ENCODE measurements at places on chromosomes 2 and 18.

GRCh38 chr2:101253013-101253702 lies 472 bp downstream of the CNOT11 start:
- DNase-seq, result peak; percentile 63

- DNase-seq, result no peak
Measured at GRCh38 chr18:28256166-28256565, 79.2 kb upstream of the CDH2 start.

DNA sequence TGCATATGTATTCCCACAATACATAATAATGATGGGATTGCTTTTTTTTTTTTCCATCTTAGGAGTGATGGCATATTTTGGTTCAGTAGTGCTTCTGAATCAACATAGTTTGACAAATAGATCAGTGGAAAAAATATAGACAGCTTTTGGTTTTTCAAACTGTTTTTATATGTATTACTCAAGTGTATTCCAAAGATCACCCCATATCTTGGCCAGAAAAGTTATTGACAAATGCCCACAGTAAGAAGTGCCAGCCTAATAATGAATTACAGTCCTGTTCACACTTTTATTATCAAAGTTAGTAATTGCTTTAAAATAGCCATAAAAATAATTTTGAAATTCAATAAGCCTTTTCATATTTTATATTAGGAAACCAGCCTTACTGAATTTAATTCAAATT lies 95.0 kb downstream of the TMEFF2 start:
- DNase-seq, result no peak

- DNase-seq, result no peak
Measured at GRCh38 chr2:85310330-85310729, 17.5 kb downstream of the TGOLN2 start.

- DNase-seq, result no peak
Measured at GRCh38 chr2:55059793-55060192, 9.5 kb upstream of the RTN4 start.

DNA sequence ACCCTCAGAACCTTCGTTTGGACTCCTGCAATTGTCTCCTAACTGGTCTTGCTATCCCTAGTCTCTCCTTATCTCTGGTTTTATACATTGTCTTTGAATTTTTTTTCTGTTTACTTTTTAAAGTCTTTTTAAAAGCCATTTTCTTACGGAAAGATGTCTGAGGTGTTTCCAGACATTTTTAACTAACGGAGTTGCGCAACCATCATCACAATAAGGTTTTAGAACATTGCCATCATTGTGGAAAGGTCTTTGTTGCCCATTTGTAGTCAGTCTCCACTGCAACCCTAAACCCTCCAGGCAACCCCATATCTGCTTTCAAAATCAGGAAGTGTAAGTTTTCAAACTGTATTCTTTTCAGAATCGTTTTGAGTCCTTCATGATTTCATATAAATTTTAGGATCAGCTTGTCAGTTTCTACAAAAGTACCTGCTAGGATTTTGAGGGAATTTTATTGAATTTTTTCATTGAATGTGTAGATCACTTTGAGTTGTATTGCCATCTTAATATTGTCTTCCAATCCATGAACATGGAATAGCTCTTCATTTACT lies 46.3 kb downstream of the ANKRD12 start:
- no peak for DNase-seq

GRCh38 chr2:232447638-232448303 lies 8.2 kb upstream of the ALPI start:
- DNase-seq, result no peak

- DNase-seq, result no peak
Measured at GRCh38 chr2:61677306-61677705, 139.2 kb upstream of the XPO1 start.

GRCh38 chr18:75114231-75114764 lies 94.6 kb downstream of the PTGR3 start:
- DNase-seq, result no peak

DNA sequence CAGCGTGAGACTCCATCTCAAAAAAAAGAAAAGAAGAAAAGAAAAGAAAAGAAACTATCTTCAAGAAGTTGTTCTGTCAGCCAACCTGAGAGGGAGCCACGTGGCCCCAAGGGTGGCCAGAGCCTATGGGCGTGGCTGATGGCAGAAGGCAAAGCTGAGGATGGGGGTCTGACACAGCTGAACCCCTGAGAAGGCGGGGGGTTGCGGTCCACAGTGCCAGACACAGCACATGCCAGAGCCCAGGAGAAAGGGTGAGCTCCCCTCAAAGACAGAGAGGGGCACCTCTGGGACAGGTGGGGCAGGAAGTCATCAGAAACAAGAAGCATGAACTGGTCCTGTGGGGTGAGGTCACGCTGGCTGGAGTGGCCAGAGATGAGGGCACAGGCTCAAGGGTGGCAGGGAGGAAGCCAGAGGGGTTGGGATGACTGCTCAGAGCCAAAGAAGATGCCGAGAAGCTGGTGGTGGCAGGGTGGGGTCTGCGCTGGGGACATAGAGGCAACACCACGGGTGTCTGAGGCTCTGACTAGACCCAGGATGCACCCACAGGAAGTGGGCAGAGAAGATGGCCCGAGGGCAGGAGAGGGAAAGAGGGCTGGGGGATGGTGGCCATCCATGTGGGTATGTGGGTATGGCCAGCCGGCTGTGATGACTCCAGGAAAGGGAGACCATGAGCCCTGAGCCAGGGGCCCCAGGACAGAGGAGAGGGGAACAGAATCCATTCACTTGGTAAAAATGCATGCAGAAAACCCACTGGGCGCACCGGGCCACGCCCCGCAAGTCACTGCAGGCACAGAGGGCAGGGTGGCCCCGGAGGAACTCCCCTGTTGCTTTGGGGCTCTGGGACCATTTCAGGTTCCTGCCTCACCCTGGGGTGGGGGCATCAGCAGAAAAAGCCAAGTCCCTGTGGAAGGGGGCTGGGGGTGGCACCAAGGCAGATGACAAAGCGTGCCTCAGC lies 8.4 kb downstream of the KIF1A start:
- no peak for DNase-seq

- DNase-seq, result peak; percentile 66
Measured at GRCh38 chr2:217902379-217903141, 100.2 kb downstream of the TNS1 start.

- peak; percentile 40 for DNase-seq
Measured at GRCh38 chr2:28274911-28275685, 117.6 kb upstream of the FOSL2 start.

GRCh38 chr2:107529146-107529545 lies 297.5 kb upstream of the RGPD4 start:
- no peak for DNase-seq

DNA sequence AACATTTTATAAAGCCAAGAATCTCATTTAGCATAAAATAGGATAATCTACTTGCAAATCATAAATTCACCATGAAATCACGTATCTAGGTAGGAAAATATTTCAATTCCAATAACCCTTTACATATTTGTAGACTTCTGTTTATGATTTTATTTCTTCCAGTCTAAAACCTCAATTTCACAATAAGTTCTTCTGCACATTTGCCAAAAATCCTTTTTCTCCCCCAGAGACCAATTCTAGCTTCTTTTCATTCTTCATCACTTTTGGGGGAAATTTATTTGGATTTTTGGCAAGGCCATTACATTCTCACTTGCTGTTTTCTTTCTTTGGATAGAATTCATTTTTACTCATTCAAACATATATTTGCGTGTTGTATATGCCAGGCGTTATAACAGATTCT lies 86.8 kb downstream of the SPRED2 start:
- no peak for DNase-seq

DNA sequence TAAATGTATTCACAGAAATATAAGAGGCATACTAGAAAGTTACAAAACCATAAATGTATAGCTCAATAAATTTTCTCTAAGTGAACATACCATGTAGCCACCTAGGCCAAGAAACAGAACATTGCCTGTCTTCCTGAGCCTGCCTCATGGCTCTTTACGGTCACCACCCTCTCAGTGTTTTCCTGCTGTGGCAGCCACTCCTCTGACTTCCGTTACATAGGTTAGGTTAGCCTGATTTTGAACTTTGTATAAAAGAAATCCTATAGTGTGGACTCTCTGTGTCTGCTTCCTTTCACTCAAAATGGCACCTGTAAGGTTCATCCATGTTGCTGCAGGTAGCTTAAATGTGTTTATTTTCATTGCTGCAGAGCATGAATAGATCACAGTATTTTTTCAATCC lies 11.6 kb upstream of the ST3GAL5 start:
- no peak for DNase-seq

- DNase-seq, result no peak
Measured at GRCh38 chr2:138177693-138178092, 213.4 kb downstream of the HNMT start.

- DNase-seq, result no peak
Measured at GRCh38 chr2:157172866-157173578, 84.5 kb upstream of the GALNT5 start.

GRCh38 chr2:61566566-61566965 lies 28.4 kb upstream of the XPO1 start:
- no peak for DNase-seq

- no peak for DNase-seq
Measured at GRCh38 chr2:171893196-171893823, 734 bp downstream of the SLC25A12 start.

DNA sequence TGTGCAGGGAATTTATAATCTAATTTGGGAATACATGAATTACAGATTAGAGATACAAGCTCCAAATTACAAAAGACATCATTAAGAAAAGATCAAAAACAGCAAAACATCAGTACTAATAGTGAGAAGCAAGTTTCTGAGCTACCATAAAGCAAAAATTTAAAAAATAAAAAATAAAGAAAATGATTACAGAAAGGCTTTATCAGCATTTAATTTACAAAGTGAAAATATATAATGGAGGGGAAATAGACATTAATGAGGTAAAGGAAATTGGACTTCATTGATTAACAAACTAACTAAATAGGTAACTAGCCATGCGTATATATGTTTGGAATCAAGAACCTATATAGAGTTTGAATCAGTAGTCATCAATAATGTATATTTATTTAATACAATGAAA lies 712.9 kb upstream of the DDX18 start:
- no peak for DNase-seq

DNA sequence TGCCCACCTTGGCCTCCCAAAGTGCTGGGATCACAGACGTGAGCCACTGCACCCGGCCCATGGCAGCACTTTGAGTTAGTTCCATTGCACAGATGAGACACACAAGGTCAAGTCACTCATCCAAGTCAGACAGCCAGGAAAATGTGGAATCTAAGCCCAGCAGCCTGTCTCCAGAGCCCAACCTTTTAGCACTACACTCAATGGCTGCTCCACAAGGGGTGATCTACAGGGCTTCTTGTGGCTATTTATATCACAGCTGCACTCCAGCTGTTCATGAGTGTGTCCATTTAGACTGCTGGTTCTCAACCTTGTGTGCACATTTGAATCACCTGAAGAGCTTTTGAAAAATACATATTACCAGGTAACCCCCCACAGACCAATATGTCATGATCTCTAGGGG lies 72.9 kb upstream of the RPL31 start:
- no peak for DNase-seq

- DNase-seq, result no peak
Measured at GRCh38 chr2:9657731-9658130, 26.9 kb upstream of the YWHAQ start.

- no peak for DNase-seq
Measured at GRCh38 chr2:195596840-195597239, 60.2 kb upstream of the SLC39A10 start.

GRCh38 chr2:109647636-109648035 lies 33.5 kb downstream of the SOWAHC start:
- DNase-seq, result peak; percentile 29

- DNase-seq, result no peak
Measured at GRCh38 chr18:13390196-13390595, 171.6 kb downstream of the LDLRAD4 start.

DNA sequence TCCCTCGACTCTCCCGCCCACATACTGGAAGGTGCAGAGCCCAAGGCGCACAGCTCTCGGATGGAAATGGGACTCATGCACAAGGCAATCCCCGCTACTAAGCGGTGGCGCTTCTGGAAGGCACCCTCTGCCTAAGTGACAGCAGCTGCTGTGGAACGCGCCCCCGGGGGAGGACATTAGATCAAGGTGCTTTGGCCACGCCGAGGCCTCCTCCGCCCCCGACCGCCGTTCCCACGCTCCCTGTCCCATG lies 202 bp downstream of the MCEE start:
- DNase-seq, result no peak

GRCh38 chr2:71880846-71881610 lies 266.6 kb downstream of the CYP26B1 start:
- DNase-seq, result peak; percentile 78

DNA sequence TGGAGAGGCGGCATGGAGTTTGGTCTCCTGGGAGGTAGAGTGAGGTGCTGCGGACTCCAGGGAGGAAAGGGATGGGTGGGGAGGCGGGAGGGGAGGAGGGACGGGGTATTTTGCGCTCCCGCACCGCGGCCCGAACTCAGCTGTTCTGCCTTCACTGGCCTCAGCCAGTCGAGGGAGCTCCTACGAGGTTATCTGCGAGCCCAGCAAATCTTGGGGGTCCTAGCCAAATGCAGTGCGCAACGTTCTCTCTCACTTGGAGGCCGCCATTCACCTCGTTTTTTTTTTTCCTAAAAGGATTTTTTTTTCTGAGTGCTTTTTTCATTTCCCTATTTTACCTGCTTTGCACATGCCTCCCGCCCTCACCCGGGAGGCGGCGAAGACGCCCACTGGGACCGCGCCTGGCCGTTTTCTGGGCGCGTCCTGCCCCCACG lies 877 bp upstream of the BCL2L11 start:
- DNase-seq, result no peak

DNA sequence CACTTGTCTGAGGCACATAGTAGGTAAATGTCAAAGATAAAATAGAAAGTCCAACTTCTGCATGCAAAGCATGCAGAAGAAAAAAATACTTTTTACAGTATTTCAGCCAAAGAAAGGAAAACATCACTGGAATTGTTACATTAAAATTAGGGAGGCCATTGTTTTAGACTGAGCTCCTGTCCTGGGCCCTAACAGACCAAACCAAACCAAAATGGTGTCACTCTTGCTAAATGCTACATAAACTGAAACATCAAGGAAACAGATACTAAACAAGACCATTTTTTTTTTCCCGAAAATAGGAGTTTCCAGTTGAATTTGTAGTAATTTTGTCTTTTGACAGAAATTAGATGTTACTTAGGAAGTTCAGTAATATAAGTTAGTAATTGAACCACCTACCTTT lies 508.8 kb downstream of the DSC3 start:
- DNase-seq, result no peak

GRCh38 chr2:120598416-120598815 lies 137.3 kb upstream of the GLI2 start:
- DNase-seq, result no peak

DNA sequence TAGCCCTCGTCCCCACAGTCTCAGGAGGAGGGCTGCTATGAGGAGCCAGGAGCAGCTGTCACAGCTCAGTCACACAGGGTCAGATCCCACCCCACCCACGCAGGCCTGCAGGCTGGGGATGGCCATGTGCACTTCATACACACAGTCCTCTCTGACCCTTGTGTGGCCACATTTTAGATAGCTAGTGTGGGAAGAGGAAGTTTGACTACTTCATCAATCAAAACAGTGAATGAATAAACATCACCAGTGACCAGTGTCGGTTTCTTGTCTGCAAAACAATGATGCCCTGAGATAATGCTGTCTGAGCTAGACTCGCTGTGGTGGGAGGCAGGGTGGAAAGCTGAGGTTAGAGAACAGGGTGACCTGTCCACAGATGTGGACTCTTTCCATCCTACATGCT lies 107.1 kb downstream of the PIEZO2 start:
- DNase-seq, result no peak

- no peak for DNase-seq
Measured at GRCh38 chr18:73296686-73297085, 428.9 kb upstream of the NETO1 start.

- no peak for DNase-seq
Measured at GRCh38 chr2:31192851-31193392, 24.4 kb downstream of the CAPN14 start.
